Naive thymus-derived CD4-positive, alpha-beta T cell (primary cell): ENCODE measurements at places on chromosomes 6 and 20.
A peak's percentile ranks its signal among the peaks of the same experiment; 100 is the strongest.

DNA sequence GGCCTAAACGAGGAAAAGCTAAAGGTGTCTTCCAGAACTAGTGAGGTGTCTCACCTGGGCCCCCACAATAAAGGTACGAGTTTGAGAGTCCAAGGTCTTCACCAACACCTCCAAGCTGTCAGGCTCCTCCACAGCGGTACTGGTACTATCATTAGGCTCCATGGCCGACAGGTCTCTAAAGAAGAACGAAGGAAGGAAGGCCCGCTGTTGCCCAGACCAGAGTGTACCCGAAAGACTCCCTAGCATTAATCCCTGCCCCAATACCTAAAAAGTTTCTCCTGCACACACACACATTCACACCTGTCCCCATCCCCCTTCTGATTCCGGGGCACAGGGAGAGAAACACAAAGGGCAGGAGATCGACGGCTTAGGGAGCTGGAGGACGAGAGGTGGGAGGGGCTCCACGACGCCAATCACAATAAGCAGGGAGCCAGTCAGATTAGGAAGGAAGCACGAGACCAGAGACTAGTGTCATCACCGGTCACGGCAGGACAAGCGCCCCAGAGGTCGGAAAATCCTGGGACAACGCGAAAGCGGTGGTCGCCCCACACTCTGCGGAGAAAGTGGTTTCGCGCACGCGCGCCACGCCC lies 764 bp downstream of the BAG6 start:
- peak overlapping the region; percentile 66 for H3K4me3 ChIP-seq
- no peaks in the 10 kb centered on the region for H3K27me3 ChIP-seq
- H3K36me3 ChIP-seq = peaks cover 23% of the 10 kb centered on the region
- no peak for DNase-seq

DNA sequence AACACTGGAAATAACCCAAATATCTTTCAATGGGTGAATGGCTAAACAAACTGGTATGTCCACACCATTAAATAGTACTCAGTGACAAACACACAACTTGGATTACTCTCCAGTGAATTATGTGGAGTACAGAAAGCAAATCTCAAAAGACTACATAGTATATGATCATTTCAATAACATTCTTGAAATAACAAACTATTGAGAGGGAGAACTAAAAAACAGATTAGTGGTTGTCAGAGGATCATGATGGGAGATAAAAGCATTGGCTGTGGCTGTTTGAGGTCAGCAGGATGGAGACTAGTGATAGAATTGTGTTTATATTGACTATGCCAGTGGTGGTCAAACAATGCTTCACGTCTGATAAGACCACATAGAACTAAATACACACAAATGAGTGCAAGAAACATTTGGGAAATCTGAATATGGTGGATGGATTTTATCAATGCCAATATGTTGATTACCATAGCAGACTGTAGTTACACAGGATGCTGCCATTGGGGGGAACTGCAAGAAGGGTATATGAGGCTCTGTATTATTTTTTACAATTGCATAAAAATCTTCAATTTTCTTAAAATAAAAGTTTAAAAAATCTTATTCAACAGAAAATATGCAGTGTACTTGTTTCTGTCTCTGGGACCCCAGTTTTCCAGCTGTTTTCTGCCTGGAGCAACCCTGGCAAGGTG lies 242.0 kb downstream of the TBXT start:
- no peaks in the 10 kb centered on the region for H3K27me3 ChIP-seq
- no peak overlapping the region for H3K4me3 ChIP-seq
- no peak for DNase-seq

- H3K27me3 ChIP-seq = no peaks in the 10 kb centered on the region
- no peaks in the 10 kb centered on the region for H3K4me1 ChIP-seq
- H3K27ac ChIP-seq = no peak within 1 kb of the TSS
Observed at GRCh38 chr6:110415086-110415916, at the start of gene DDO. Gene DDO (minus strand): TSS chr6:110415575. CDS start chr6:110413462, 2,113 bp downstream.

GRCh38 chr6:92647630-92648029 lies 771.7 kb downstream of the EPHA7 start:
- H3K36me3 ChIP-seq = no peaks in the 10 kb centered on the region
- H3K27ac ChIP-seq = no peak overlapping the region
- DNase-seq = no peak
- H3K4me1 ChIP-seq = no peaks in the 10 kb centered on the region
- H3K27me3 ChIP-seq = no peaks in the 10 kb centered on the region
